AG08396 (cell line): ENCODE measurements at places on chromosomes 16 and 17.
A peak's percentile ranks its signal among the peaks of the same experiment; 100 is the strongest.

DNA sequence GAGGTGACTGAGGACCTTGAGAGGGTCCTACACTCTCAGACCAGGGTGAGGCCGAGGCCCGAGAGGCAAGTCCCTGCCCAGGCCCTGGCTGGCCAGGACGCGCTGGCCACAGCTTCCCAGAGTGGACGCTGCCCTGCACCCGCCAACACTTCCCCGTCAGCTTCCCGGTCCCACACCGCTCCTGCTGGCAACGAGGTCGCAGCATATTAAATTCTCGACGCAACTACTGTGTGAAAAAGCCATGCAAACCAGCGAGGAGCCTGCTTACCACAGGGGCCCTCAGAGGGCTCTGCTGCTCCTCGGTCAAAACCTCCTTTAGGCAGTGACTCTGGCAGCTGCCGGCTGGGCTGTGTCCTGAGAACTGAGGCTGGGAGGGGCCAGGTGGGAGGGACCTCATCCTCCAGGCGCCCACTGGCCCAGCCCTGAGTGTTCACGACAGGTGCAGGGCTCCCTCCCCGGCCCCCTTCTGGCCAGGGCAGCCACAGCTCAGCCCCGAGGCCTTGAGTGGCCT is 2.1 kb upstream of the TEX19 start:
- no peak for DNase-seq

- no peak for DNase-seq
Measured at GRCh38 chr17:79715943-79716797, 14.6 kb upstream of the ENPP7 start.

DNA sequence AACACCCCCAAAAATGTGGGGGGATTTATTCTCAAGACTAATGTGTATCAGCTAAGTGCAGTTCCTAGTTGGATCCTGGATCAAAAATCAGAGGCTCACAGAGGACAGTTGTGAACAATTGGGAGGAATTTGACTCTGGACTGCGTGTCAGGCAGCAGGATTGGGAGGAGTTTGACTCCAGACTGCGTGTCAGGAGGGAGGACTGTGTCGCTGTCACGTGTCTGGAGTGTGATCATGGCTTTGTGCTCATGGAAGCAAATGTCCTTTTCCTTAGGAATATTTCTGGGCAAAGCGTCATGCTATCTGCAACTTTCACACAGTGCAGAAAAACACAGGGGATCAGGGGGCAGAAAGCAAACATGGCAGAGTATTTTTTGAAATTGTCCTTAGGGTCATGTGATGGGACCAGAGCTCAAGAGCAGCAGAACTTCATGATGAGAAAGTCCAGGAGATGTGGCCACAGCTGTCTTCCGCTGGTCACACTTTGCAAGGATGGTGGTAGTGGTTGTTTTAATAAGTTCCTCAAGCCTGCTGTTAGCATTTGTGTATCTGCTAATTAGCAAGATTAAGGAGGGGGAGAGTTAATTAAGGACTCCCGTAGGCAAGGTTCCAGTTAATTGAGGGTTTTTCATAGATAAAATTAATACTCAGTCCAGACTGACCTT is 122.0 kb upstream of the CHMP6 start:
- DNase-seq: no peak

DNA sequence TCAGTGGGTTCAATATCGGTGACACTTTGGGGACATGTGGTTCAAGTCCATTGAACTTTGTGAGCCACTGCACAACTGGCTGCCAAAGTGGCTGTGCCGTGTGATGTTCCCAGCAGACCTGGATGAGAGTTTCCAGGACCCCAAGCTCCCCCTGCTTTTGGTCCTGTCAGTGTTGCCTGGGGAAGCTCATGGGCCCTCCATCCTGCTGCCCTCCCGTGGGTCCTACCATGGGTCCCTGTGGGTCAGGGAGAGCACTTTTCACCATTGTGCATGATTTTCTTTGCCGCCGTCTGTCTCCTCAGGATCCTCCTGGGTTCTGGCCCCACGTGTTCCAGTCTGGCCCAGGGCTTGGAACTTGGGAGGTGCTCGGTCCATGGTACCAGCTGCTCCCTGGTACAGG is 38.1 kb downstream of the LGALS9 start:
- DNase-seq: no peak

DNA sequence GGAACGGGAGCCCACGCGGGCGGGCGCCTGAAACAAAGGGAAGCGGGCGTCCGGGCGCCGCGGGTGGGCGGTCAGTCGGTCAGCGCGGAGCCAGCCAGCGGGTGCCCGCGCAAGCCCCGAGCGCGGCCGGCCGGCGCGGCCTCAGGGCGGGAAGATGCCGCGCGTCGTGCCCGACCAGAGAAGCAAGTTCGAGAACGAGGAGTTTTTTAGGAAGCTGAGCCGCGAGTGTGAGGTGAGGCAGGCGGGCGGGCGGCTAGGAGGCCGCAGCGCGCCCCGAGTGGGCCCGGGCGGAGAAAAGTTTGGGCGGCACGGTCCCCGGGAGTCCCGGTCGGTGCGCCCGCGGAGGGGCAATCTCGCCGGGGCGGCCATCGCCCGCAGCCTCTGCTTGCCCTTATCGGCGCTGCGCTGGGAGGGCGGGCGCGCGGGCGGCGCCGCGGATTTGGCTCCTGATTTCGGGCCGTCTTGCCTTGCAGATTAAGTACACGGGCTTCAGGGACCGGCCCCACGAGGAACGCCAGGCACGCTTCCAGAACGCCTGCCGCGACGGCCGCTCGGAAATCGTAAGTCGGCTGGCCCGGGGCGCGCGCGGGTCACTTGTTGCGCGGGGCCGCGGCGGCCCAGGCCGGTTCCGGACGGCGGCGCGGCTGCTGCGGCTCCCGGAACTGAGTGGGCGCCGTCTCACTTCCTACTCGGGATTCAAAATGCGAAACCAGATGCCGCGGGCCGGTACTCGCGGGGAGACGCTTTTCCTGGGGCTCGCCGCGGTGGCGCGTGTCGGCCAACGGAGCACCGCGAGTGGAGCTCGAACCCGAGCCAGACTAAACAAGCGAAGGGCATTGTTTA is 526 bp downstream of the CBFB start:
- DNase-seq: peak; percentile 75
